ENCODE measurements at places on chromosomes 2 and 18.

DNA sequence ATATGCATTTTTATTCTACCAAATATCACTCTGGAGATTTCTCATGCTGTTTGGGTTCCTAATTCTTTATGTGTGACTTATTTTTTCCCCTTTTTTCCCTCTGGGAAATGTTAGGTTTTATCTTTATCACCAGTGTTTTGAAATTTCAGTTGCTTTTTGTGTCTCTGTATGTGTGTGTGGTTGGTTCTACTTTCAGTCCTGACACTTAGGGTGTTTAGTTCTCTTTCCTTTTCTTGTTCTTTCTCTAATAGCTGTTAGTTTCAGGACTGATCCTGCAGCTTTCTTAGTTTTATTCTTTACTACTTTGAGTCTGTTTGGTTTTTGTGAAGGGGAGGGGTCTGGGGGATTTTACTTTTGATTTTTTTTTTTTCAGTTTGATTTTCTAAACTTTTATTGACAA lies 23.1 kb downstream of the PPM1B start:
- no peak for DNase-seq

- no peak for DNase-seq
These were observed 91.3 kb downstream of the SATB2 start for GRCh38 chr2:199366406-199366805.

- no peak for DNase-seq
These were observed 2.5 kb downstream of the DLX1 start for GRCh38 chr2:172087780-172088244.

GRCh38 chr2:222879604-222879933 lies 18.7 kb downstream of the ACSL3 start:
- DNase-seq: no peak

- DNase-seq: no peak
These were observed 7.3 kb downstream of the TET3 start for GRCh38 chr2:73992036-73992435.

DNA sequence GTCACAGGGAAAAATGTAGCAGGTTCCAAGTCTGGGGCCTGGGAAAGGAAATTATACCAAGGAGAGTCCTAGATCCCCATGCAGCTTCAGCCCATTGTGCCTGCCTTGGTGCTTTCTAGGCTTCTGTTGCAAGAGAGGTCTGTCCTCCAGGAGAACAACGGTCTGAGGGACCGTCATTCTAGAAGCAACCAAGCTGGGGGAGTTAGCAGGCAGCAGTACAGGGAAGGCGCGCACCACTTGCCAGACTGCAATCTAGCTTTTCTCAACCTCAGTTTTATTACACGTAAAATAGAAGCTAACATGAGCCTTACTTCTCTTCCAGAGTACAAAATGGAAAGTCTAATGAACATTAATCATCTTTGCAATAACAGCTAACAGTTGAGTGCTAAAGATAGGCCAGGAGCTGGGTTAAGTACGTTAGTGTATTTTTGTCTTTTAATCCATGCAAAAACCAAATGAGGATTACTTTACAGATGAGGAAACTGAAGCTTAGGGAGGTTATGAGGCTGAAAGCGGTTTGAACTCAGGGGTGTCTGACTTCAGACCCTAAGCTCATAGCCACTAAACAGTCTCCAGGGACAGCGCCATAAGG lies 1.9 kb downstream of the TCF23 start:
- no peak for DNase-seq

DNA sequence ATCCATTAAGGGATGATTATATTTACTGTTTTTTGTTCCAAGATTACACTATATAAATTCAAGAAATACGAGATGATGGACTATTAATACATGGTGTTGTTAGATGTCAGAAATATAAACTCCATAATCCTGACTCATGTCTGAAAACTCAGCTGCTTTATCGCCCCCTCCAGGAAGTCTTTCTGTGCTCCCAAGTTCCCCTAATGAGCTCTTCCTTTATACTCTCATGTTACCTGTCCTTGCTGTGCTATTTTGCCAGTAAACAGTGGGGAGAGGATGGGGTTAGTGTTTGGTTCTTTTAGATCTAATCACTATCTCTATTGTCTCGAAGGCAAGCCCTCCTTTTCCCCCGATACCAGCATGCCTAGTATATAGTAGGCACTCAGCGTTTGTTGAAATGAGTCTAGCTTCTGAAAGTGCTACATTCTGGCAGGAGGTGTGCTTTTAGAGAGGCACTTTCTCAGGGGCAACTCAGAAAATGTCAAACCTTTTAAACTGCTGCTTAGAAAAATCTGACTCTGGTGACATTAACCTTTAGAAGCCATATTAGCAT lies 21.4 kb upstream of the BARD1 start:
- no peak for DNase-seq

All from stimulated activated CD4-positive, alpha-beta T cell treated with anti-CD3 and anti-CD28 coated beads, Interleukin-1b, Interleukin-23, amount 100 ng/mL, for 1 hour (primary cell).